Activated CD4-positive, alpha-beta T cell treated with anti-CD3 and anti-CD28 coated beads for 24 hours (primary cell): ENCODE measurements at places on chromosomes 12 and 14.

DNA sequence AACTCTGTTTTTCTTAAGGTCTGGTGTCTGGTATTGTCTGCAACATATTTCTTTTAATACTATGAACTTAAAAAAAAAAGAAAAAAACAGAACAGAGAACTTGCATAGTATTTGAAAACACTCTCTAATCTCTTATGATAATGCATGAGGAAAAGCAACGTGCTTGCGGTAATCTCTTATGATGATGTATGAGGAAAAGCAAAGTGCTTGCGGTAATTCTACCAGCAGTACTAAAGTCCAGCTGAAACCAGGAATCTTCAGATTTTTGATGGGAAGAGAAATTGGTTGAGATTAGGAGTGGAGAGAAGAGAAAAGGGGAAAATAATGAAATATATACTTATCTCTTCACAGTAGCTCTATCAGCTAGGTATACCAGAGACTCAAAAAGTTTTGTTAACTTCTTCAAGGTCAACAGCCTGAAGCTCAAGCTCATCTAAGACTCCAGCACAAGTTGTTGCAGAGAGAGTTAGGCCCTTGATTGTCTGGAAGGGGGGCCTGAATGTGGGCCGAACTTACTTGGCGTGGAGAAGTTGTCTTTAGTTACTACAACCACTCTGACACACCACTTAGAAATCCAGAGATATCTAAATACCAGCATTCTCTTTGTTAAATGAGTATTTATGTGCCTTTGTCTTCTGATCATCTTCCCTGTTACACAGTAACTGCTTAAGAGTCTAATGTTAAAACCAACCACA is 240.4 kb downstream of the PRKD1 start:
- DNase-seq, result no peak

DNA sequence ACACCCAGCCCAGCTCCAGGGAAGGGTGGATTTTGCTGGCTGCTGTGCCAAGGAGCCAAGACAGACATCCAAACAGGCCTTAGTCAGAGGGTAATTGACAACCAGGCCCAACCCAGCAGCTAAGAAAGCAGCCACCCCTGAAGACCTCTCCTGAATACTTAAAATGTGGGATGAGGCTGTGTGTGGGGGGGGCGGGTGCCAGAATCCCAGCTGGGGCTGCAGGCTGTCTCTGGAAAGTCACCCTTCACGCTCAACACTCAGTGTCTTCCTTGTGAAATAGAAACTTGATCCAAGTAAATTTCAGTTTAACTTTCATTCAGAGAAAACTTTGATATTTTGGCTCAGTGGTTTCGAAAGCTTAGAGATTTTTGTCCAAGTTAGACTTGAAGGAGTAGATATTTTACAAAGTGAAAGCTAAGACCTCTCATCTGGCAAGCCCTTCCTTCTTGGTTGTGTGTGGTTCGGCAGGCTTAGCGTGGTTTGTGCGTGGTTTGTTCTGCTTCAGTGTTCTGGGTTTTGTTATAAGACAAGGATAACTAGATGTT is 5.1 kb downstream of the PAPLN start:
- no peak for DNase-seq

GRCh38 chr14:104427131-104427851 is 152.3 kb upstream of the C14orf180 start:
- no peak for DNase-seq

GRCh38 chr12:16198884-16199283 is 78.6 kb downstream of the SLC15A5 start:
- no peak for DNase-seq

DNA sequence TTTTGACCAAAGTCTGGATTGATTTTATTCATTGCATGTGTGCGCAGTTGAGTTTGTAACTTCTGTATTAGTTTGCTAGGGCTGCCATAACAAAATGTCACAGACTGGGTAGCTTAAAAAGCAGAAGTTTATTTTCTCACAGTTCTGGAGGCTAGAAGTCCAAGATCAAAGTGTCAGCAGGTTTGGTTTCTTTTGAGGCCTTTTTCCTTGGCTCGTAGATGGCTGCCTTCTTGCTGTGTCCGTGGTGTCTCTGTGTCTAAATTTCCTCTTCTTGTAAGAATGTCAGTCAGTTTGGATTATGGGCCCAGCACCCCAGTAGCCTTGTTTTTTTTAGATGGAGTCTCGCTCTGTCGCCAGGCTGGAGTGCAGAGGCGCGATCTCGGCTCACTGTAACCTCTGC is 11.8 kb downstream of the DNM1L start:
- no peak for DNase-seq

DNA sequence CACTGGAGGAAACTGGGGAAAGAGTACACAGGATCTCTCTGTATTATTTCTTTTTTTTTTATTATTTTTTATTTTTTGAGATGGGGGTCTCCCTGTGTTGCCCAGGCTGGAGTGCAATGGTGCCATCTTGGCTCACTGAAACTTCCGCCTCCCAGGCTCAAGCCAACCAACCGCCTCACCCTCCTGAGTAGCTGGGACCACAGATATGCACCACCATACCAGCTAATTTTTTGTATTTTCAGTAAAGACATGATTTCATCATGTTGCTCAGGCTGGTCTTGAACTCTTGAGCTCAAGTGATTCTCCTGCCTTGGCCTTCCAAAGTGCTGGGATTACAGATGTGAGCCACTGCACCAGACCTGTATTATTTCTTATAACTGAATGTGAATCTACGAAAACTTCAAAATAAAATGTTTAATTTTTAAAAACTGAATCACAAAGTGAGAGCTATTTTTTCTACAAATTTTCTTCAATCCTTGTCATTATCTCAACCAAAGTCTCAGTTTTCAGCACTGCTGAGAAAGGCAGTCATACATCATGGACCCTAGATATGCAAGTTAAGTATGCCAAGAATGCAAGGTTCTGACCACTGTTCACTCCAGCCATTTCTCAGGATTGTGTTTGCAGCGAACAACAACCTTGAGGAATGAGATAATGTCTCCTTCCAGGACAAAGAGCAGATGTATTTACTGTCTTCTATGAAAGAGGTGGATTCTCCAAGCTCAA is 2.4 kb downstream of the EAPP start:
- DNase-seq, result no peak

- DNase-seq, result no peak
Observed at GRCh38 chr14:24103451-24103850, 9.3 kb downstream of the PCK2 start.

- DNase-seq, result peak; percentile 43
Observed at GRCh38 chr12:52020539-52021336, 14.0 kb downstream of the TAMALIN start.

GRCh38 chr14:99217066-99217955 is 54.7 kb downstream of the BCL11B start:
- no peak for DNase-seq

- DNase-seq, result no peak
Observed at GRCh38 chr14:31360919-31361662, 59.3 kb downstream of the HEATR5A start.

GRCh38 chr12:115953450-115953849 is 324.0 kb downstream of the MED13L start:
- no peak for DNase-seq

DNA sequence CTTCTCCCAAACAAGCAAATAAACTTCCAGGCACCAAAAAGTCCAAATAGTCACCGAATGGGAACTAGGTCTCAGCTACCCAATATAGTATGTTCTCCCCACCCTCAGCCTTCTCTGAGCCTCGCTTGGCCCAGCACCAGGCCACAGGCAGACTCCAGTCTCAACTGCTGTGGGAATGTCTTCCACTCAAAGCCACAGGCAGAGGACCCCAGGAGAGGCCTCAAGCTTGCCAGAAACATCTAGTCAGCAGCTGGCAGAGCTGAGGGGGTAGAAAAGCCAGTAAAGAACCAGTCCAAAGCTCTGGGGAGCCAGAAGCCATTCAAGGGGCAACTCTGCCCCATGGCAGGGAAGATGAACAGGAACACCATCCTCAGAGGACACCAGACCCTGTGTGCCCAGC is 41.8 kb downstream of the FMNL3 start:
- no peak for DNase-seq

DNA sequence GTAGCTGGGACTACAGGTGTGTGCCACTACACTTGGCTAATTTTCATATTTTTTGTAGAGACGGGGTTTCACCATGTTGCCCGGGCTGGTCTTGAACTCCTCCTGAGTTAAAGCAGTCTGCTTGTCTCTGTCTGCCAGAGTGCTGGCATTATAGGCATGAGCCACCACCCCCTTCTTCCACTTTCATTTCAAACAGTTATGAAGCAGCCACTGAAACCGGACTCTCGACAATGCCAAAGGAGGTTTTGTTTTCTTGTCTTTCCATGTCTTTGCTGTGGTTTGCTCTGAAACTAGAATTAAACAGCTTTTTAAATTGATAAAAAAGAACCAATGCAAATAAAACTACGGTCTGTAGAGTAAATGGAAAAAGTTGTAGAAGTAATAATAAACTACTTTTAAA is 30.4 kb downstream of the RAP1B start:
- DNase-seq, result peak; percentile 31
